Osteoblast (primary cell): ENCODE measurements at places on chromosomes 16 and 17.

GRCh38 chr17:48240122-48240521 is 132.6 kb downstream of the SNX11 start:
- DNase-seq: peak; percentile 45

- no peak for DNase-seq
These were observed 129.1 kb downstream of the AIPL1 start for GRCh38 chr17:6305613-6306360.

- peak; percentile 80 for DNase-seq
These were observed 14.7 kb downstream of the CA7 start for GRCh38 chr16:66858740-66859396.

DNA sequence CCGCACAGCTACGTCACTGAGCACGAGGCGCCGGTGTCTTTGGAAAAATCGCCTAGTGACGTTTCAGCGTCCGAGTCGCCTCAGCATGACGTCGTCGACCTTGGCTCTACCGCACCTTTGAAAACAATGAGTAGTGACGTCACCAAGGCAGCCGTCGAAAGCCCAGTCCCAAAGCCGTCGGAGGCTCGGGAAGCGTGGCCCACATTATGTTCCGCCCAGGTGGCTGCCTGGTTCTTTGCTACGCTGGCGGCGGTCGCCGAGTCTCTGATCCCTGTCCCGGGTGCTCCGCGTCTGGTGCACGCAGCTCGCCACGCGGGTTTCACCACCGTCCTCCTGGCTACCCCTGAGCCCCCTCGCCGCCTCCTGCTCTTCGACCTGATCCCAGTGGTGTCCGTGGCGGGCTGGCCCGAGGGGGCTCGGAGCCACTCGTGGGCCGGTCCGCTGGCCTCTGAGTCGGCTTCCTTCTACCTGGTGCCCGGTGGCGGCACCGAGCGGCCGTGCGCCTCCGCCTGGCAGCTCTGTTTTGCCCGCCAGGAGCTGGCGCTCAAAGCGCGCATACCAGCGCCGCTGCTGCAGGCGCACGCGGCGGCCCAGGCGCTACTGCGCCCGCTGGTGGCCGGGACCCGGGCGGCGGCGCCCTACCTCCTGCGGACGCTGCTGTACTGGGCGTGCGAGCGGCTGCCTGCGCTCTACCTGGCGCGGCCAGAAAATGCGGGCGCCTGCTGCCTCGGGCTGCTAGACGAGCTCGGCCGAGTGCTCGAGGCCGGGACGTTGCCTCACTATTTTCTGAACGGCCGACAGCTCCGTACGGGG is 1.5 kb downstream of the TMEM102 start:
- DNase-seq: peak; percentile 98

GRCh38 chr17:69972251-69972650 is 102.8 kb upstream of the KCNJ16 start:
- DNase-seq: no peak

- DNase-seq: no peak
These were observed 941.6 kb upstream of the CDH8 start for GRCh38 chr16:62977876-62978275.

- no peak for DNase-seq
These were observed 9.1 kb upstream of the SCNN1B start for GRCh38 chr16:23293016-23293415.

- peak; percentile 60 for DNase-seq
These were observed 5.9 kb downstream of the BBS2 start for GRCh38 chr16:56513972-56514371.

DNA sequence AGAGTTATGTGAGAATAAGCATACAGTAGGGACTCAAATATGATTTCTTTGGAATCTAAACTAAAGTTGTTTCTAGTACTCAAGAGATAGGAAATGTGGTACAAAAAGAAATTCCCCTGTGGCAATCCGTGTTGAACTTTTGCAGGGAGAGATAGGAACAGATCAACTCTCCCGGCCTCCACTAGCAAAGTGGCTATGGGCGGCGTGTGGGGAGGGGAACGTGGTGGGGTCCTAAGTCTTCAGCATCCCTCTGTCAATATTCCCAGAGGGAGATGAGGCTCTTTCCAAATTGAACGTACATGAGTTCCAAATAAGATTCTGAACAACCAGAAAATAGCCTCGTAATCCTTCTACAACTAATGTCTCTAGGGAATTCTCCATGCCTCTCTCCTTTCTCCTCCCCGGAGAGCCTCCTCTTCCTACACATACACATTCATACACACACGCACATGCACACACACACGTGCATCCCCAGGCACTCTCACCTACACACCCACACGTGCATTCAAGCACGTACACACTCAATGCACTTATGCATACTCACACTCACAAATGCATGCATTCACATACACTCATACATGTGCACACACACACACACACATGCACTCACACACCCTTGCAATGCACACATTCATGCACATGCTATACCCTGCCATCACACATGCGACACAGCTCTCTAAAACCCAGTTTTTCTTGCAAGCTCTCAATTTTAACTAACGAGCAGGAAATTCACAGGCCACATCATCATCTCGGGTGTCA is 244.8 kb downstream of the MAF start:
- no peak for DNase-seq

- peak; percentile 74 for DNase-seq
These were observed 24.8 kb downstream of the GINS2 start for GRCh38 chr16:85663891-85664321.

DNA sequence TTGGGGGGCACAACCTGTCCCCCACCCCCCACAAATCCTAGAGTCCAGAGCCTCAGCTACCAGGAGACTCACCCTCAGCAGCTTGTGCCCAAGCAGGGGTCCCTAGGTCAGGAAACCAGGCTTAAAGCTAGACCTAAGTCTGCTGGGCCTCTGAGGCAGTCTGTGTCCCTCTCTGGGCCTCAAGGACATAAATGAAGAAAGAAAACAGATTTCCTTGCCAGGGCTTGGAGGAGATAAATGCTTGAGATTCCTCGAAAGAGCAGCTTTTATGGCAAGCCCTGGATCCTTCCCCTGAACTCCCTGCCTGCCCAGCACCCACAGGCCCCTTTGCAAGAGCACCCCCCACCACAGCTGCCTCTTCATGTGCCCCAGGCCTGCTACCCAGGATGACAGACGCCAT is 3.3 kb downstream of the SRCIN1 start:
- DNase-seq: peak; percentile 78

GRCh38 chr17:17132746-17133145 is 73.4 kb downstream of the PLD6 start:
- DNase-seq: no peak

DNA sequence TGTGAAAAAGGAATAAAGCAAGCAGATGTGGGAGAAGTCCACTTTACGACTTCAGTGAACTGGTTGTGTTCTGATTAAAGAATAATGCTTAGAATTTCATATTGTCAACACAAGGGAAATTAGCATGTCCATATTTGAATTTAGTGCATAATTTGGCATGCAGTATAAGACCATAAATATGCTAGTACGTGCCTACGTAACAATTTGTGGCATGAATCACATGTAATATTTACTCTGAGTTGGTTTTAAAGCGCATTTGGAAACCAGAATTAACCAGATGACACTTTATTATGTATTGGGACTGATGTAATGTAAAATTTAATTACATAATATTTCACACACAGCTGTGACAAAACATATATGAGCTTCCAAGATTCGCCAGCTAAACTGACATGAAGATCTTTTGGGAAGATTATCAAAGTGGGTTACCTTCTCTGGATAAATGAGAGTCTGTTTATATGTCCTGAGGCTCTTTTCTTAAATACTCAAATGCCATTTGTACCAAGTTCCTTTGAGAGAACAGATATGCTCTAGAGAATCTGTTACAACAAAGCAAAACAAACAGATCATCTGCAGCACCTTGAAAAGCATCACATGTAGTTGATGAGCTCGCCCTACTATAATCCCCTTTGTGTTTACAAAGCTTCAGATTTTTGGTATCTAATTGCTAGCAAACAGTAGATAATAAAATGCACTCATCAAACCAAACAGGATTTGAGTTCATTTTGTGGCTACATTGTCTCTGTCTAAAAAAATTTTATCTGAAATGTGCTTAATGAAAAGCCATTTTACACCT is 1468.6 kb downstream of the CDH11 start:
- no peak for DNase-seq

- DNase-seq: no peak
These were observed 114.3 kb downstream of the WSCD1 start for GRCh38 chr17:6184508-6184907.

- DNase-seq: no peak
These were observed 108.3 kb upstream of the DHX40 start for GRCh38 chr17:59456923-59457615.

GRCh38 chr16:8941718-8942344 is 21.9 kb downstream of the USP7 start:
- DNase-seq: no peak

- DNase-seq: no peak
These were observed 33.5 kb downstream of the BANP start for GRCh38 chr16:87984632-87985267.

GRCh38 chr17:10735251-10735650 is 5.4 kb upstream of the TMEM220 start:
- no peak for DNase-seq

- no peak for DNase-seq
These were observed 55.5 kb downstream of the SNX11 start for GRCh38 chr17:48162946-48163506.

DNA sequence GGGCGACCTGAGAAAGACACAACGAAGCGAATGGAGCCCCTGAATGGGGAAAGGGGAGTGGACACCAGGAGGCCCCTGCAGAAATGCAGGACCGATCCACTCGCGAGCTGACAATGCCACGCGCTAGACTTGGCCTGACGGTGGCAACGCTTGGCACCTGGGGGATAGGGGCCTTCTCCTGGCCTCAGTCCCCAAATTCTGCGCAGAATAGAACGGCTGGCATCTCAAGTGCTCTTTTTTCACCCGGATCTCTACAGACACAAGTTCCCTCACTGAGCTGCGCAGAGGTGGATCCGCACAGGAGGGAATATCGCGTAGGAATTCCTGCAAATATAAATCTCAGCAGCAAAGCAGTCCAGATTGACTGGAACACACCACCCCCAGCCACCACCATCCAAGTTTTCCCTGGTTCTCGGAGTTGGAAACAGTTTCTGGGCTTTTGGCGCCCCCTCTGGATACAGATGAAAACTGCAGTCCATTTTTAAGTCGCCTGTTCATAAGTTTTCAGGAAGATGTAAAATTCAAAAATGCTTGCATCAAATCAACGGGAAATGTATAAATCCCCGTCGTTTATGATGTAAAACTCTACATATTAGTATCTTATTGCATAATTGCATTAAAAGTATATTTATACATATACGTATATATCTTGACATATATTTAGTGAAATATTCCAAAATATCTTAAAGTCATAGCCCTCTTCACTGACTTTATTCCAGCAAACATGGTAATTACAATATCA is 2.3 kb upstream of the SOX9 start:
- DNase-seq: peak; percentile 95

DNA sequence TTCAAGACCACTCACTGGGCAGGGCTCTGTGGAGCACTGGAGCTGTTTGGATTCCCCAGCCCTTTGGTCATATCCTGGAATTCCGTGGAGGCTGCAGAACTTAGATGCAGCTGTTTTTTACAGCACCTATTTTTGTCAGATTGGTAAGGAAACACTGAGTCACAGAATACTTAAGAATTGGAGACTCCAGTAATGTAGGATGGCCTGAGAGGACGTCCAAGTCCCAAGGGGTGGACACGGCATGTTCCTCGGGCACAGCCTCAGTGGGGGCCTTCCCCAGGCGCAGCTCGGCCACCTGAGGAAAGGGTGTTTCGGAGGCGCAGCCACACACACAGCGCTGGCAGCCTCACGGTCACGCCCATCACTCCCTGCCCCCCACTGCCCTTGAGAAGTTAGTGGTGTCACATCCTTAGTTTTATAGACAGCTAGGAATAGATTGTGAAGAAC is 14.8 kb downstream of the PLD6 start:
- DNase-seq: peak; percentile 88

DNA sequence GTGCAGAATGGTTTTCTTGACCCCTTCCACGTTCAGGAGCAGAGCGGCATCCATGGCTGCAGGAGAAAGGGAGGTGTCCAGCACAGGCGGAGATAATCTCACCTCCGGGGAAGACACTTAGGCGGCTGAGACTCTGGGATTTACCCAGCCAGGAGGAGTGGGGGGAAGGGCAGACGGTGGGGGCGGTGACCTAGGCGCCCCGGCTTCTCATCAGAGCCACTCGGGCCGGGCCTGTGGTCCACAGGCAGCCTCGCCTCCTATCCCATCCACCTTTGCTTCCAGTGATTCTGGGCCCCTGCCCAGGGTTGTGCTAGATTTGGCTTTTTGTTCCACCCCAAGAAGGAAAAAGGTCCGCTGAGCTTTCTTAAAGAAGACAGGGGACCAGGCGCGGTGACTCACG is at the start of gene AIPL1:
TSS of gene AIPL1 (minus strand) at position 71 of the 400 bp plus-strand sequence. CDS start at position 54, 17 bp downstream.
- DNase-seq: peak; percentile 51
